AG09309 (cell line): ENCODE measurements at places on chromosomes 1 and 21.
A peak's percentile ranks its signal among the peaks of the same experiment; 100 is the strongest.

DNA sequence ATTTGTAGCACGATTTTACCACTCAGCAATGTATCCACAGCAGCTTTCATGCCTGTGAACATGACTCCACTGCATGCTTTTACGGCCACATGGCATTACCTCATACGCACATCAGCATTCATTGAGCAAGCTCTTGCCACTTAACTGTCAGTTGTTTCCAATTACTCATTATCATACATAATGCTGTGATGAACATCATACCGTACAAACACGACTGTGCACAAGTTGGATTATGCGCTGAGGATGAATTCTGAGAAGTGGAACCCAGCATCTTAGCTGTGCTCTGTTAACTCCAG is 9.6 kb downstream of the UMODL1 start:
- DNase-seq, result peak; percentile 96

GRCh38 chr1:97017895-97018294 is 296.3 kb downstream of the PTBP2 start:
- no peak for DNase-seq

GRCh38 chr1:106956721-106957120 is 99.8 kb upstream of the PRMT6 start:
- DNase-seq, result no peak

GRCh38 chr1:205979301-205979700 is 23.9 kb downstream of the RAB7B start:
- no peak for DNase-seq

- DNase-seq, result no peak
Observed at GRCh38 chr21:26110715-26111114, 59.9 kb downstream of the APP start.

- DNase-seq, result no peak
Observed at GRCh38 chr1:183443466-183443865, 25.3 kb upstream of the NMNAT2 start.

GRCh38 chr1:30273456-30273855 is 449.9 kb downstream of the MATN1 start:
- DNase-seq, result no peak

- DNase-seq, result no peak
Observed at GRCh38 chr1:51000160-51000559, 30.1 kb downstream of the CDKN2C start.

DNA sequence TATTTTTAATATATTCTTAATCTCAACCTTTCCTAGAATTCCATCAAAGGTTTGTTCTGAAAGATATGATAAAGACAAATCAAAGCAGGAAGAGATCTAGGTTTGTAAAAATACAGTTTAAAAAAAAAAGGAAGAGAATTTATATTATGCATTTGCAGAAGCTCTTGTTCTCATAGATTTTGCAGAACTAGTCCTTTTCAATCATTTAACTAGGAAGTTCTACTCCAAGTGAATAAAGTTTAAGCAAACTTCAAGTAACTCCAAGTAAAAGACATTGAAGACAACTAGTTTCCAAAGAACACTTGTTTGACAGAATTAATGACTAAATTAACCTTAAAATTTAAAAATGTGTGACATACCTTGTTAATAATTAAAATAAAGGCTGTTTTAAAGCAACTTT is 55.9 kb downstream of the HNRNPR start:
- DNase-seq, result no peak

DNA sequence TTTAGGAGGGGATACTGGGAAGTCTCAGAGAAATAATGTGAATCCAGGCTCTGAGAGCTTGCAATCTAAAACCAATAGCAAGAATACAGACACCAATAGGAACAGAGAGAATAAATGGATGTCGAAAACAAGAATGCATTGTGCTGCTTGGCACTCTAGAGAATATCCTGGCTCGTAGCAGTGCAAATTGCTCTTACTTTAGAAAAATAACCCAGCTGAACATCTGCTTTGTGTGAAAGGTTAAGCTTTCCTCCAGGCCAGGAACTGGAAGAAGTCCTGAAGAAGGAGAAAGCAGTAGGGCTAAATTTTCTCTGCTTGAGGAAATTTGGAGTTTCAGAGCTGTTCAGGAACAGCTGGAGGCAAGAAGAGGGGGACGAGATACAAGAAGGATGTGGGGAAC is 382.3 kb downstream of the HHIPL2 start:
- DNase-seq, result no peak

GRCh38 chr1:8714173-8714572 is 103.3 kb downstream of the RERE start:
- DNase-seq, result no peak

GRCh38 chr1:81921344-81921743 is 120.6 kb downstream of the ADGRL2 start:
- no peak for DNase-seq

- DNase-seq, result no peak
Observed at GRCh38 chr1:150976879-150977694, 2.5 kb upstream of the CERS2 start.

DNA sequence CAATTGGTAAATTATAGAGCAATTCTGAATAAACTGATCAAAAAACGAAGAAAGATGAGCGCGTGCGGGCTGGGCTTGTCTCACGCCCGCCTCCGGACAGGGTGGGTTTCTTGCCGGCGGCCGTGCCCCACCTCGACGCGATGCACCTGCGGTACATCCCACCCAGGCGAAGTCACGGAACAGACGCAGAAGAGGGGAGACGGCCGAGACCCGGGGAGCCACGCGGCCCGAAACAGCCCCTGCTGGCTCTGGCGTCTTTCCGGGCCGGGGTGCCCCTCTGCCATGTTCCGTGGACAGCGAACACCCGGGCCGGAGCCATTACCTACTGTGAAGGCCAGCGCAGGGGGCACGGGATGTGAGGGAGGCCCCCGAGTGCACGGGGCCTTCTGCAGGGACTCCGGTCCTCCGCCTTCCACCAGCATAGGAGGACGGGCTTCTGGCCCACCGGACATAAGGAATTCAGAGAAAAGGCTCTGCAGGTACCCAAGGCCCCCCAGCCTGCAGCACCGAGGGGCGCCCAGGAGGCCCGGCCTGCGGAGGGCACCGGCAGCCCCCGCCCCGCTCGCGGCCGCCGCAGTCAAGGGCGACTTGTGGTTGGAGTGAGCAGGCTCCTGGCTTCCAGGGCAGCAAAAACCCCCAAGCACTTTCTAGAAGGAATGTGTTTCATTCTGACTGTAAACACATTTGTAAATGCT is 7.6 kb upstream of the C1QTNF12 start:
- DNase-seq, result no peak

- no peak for DNase-seq
Observed at GRCh38 chr1:34831721-34832246, 27.8 kb downstream of the SMIM12 start.

DNA sequence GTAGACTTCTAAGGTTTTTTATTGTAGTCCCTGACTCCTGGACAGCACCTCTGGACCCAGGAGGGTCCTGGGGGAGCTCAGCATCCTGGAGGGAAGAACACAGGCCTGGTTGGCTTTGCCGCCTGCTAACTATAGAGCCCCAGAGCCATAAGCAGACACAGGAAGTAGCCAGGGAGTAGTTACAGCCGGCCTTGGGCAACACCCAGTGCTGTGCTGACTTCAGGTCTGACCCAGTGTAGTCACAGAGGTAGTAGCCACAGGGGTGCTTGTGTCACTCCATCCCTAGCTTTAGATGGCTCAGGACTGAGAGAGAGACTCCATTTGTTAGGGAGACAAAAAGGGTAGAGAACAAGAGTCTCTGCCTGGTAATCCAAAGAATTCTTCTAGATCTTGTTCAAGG is 21.9 kb downstream of the MCOLN2 start:
- no peak for DNase-seq

DNA sequence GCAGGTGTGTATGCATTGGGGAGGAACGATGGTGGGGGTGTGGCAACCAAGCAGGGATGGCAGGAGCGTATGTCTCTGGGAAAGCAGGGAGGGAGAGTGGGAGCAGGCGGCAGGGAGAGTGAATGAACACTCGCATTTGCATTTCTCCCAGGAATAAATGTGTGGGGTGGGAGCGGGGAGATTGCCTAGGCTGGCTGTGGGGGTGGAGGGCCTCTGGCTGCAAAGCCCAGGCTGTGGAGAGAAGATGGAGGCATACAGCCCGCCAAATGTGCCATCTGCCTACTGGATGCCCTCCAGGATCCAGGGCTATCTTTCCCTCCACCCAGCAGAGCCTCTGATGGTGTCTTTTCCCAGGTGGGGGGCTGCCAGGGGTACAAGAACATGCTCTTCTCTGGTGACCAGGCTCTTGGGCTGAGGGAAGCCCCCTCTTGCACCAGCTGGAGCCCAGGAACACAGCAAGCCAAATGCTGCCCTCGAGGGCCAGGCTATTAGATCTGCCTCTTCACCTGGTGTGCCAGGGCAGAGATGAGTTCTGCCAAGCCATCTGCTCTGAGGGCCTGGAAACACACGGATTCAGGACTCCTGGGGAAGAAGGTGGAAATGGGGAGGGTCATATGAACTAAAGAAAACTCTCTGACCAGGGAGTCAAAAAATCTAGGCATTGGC is 1.7 kb upstream of the OPTC start:
- DNase-seq, result no peak

DNA sequence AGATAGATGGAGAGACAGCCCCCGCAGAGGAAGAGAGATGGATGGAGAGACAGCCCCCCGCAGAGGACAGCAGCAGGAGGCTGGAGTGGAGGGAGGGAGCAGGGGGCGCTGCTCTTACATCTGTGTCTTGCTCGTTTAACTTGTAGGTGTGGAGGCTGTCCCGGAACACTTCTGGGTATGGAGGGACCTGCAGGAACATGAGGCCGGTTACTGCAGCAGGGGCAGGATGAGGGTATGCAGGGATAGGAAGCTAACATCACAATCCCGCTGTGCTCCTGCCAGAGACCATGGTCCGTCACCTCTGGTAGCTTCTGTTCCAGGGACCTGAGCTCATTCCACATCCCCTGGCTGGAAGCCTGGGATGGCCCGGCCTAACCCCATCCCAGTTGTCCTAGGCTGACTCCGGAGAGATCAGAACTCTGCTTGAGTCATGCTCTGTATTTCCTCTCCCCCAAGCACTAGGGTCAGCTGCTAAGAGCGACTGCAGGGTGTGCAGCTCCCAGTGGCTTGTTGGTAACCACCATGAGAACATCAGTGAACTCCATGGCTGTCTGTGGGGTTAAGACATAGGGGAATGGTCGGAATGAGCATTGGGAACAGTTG is 36.7 kb upstream of the GOLT1A start:
- no peak for DNase-seq

- no peak for DNase-seq
Observed at GRCh38 chr1:224380003-224380402, 23.3 kb downstream of the CNIH4 start.

DNA sequence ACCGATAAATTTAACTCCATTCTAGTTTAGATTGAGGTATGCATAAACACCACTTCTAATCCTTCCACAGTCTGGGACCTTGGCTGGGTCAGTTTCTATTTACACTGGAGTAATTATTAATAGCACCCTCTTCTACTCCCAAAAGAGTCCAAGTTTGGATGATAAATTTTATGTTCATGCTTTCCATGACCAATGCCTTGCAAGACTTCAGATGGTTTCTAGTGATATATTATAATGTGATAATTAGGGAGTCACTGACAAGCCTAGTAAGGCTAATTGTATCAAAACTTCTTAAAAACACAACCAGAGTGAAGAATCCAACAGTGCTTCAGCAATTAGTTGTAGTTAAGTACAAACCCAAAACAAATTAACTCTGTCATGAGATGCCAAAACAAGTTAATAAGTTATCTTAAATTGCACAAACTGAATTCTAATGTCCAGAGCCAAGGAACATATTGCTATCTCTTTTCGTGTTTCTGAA is 489.6 kb downstream of the TTLL7 start:
- DNase-seq, result no peak

GRCh38 chr1:184755226-184756065 is 788 bp upstream of the EDEM3 start:
- no peak for DNase-seq

- DNase-seq, result no peak
Observed at GRCh38 chr1:202788800-202789199, 19.4 kb downstream of the KDM5B start.

DNA sequence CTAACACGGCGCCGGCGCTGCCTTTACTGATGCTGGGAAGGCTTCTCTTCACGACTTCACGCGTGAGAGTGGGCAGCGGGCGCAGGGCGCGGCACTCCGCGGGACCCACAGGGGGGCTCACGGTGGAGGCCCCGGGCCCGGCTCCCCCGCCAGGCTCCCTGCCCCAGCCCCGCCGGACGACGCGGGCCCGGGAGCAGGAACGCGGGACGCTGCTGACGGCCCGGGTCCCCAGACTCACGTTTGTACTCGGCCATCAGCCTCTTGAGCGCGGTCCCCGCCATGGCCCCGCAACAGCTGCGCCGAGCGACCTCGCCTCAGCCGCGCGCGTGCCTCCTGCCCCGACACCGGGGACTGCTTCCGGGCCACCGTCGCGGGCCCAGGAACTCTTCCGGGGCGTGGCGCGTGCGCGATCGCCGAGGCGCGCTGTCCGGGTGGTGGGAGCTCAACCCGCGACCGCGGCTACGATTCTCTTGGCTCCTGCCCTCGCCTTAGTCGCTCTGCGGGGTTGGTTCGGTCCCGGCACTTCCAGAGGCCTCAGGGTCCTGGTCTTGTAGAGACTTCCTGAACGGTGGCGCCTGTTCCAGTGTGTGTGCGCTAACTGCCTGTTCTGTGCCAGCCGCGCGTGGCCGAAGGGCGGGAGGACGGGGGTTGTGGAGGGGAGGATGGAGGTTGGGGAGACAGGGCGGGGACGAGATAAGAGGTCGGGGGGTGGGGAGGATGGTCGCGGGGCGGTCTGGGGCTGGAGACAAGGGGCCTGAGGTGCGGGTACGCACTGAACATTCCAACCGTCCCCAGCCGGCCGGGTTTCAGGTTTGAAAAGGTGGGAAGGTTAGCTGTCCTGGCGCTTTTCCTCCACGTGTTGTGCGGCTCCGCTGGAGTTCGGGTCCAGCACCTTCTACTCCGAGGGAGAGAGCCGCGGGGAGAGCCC is at the start of gene UBE2G2:
TSS of gene UBE2G2 (minus strand) at position 353 of the 928 bp plus-strand sequence. CDS start at position 281, 72 bp downstream.
- DNase-seq, result no peak

- DNase-seq, result peak; percentile 16
Observed at GRCh38 chr1:70319750-70320149, 34.8 kb downstream of the ANKRD13C start.

GRCh38 chr1:43348809-43349593 is 9.8 kb upstream of the CDC20 start:
- no peak for DNase-seq

- DNase-seq, result no peak
Observed at GRCh38 chr1:53781654-53782053, 42.7 kb upstream of the GLIS1 start.

- DNase-seq, result no peak
Observed at GRCh38 chr1:85911742-85912141, 203.5 kb upstream of the ZNHIT6 start.

- no peak for DNase-seq
Observed at GRCh38 chr21:46064870-46065214, 33.1 kb upstream of the COL6A2 start.
